ENCODE measurements at places on chromosomes 3 and 15.

GRCh38 chr3:84806958-84807357, 151.8 kb upstream of the CADM2 start:
- DNase-seq = no peak

- DNase-seq = no peak
Measured at GRCh38 chr3:44962621-44963393, 13.2 kb downstream of the ZDHHC3 start.

GRCh38 chr3:64460877-64461276, 226.9 kb downstream of the ADAMTS9 start:
- DNase-seq = no peak

GRCh38 chr3:152790651-152791387, 44.1 kb upstream of the P2RY1 start:
- DNase-seq = no peak
